ENCODE measurements at places on chromosomes 7 and 10. TPM values are rescaled to one million over a fixed set of nuclear protein-coding genes. Genes with fewer than 3 reads are reported as not detected.

DNA sequence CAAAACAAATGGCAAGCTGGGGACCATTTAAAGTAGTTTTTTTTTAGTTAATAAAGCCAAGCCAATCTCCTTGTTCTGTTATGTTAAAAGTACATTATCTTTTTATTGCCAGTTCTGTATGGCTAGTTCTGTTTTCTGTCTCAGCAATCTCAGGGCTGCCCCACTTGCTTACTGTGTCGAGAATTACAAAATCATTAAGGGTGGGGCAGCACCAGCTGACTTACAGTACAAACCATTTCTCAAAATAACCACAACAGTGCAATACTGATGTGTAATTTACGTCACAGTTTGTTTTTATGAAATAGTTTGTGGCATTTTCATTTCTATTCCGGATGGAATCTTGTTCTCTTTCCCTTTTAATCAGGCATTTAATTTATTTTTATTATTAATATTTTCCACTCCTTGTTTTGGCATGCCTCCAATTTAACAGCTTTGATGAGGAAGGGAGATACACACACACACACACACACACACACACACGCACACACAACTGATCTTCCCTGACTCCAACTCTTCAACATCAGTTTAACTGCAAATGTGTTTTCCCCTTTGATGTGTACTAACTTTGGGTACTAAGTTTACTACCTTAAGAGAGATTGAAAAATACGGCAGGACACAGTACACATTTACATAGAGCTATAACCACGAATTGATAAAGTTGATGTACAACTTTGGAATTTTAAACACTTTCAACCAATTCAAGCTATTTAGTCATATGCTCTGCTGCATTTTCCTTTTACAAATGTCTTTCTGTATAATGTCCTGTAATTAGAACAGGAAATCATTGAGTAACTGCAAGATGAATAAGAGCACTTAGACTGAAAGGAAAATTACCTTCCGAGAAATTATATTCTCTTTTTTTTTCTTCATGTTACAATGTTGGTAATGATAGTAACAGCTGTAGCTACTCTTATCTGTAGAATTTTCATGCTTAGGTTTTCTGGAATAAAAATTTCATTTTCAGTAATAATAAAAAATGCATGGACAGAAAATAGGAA is 91.5 kb downstream of the ARID5B start:
- DNase-seq, result no peak

- no peak for DNase-seq
Measured at GRCh38 chr7:51102828-51103227, 213.8 kb downstream of the COBL start.

GRCh38 chr7:41785265-41785664 is 82.4 kb upstream of the INHBA start:
- DNase-seq, result no peak

GRCh38 chr7:116167177-116167576 is 43.2 kb upstream of the TES start:
- no peak for DNase-seq

- DNase-seq, result no peak
Measured at GRCh38 chr10:117226813-117227451, 14.0 kb upstream of the SLC18A2 start.

- no peak for DNase-seq
Measured at GRCh38 chr7:77416621-77417371, 647 bp upstream of the GSAP start.

GRCh38 chr7:36188906-36189305 is 35.9 kb downstream of the EEPD1 start:
- no peak for DNase-seq

- DNase-seq, result no peak
Measured at GRCh38 chr7:155422599-155423336, 35.2 kb upstream of the EN2 start.

DNA sequence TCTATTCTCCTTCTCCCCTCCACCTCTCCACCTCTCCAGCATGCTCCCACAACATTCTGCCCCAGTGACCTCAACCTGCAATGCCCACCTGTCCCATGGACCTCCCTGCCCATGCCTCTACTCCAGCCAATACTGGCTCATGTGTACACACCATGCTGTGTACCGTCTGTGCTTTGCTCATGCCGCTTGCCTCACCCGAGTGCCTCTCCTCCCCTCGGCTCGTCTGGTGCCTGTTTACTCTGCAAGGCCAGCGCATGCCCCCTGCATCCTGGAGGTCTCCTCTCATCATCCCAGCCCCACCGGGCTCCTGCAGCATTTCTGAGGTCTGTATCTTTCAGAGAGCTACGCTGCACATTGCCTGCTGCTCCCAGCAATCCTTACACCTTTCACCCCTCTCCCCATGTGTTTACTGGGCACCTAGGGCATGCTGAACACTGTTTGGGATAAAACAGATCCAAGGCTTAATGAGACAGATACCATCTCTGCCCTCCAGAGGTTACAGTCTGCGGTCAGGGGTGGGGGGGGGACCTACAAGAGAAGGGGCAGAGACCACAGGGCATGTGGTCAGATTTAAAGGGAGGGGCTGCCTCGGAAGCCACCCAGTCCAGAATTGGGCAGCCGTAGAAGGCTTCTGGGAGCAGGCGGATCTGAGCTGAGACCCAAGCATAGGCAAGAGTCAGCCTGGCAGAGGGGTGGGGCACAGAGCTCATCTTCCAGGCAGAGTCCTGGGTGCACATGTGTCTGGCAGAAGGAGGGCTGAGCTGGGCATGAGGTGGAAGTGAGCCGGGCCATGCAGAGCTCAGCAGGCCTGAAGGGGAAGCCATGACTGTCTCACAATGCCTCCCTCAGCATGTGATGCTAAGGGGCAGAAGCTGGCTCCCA is 29.6 kb upstream of the PSAP start:
- DNase-seq, result no peak

- DNase-seq, result no peak
Measured at GRCh38 chr10:2529945-2530344, 537.4 kb upstream of the PFKP start.

DNA sequence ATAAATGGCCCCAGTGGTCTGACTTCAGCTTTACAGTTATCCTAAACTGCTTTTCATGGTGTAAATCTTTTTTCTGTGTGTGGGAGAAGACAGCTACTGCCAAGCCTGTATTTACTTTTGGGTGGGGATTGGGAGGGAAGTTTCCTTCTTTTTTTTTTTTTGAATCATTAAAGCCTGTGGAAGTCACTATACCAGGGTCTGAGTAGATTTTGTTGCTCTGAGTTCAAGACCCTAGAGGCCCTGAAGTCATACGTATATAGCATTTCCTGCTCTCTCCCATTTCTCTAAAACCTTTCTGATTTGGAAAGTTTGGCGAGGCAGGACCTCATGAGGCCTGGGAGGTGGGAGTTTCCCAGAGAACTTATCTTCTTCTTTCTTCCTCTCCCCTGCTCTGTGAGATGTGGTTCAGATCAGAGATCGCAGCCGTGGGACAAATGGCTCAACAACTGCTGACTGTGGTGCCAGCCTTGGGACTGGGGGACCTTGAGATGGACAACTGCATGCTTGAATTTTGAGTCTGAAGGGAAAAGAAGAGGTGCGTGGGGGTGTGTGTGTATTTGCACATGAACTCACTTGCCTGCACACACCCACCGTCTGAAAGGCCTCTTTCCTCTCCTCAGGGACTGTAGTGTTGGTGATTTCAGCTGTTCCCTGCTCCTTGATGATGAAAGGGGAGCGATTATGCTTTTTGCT is 18.1 kb downstream of the LRMDA start:
- no peak for DNase-seq

DNA sequence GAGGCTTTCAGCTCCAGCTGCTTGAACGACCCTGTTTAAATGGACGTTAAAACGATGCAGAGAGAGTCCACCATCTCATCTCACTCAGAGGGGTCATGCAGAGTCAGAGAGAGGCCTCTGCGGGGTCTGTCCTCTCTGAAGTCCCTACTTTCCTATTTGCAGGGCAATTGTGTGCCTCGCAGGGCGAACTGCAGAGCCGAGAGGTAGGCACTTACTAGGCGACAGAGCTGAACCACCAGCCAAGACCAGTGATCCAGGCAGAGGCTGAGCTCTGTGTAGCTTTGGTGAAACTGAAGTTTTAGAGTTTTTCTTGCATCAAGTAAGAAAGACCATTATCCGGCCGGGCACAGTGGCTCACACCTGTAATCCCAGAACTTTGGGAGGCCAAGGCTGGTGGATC is 64.1 kb upstream of the CUX1 start:
- DNase-seq, result no peak

DNA sequence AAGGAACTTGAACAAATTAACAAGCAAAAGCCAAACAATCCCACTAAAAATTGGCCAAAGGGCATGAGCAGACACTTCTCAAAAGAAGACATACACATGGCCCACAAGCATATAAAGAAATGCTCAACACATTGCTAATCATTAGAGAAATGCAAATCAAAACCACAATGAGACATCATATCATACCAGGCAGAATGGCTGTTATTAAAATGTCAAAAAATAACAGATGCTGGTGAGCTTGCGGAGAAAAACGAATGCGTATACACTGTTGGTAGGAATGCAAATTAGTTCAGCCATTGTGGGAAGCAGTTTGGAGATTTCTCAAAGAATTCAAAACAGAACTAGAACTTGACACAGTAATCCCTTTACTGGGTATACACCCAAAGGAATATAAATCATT is 311.7 kb upstream of the HPS1 start:
- DNase-seq, result no peak

DNA sequence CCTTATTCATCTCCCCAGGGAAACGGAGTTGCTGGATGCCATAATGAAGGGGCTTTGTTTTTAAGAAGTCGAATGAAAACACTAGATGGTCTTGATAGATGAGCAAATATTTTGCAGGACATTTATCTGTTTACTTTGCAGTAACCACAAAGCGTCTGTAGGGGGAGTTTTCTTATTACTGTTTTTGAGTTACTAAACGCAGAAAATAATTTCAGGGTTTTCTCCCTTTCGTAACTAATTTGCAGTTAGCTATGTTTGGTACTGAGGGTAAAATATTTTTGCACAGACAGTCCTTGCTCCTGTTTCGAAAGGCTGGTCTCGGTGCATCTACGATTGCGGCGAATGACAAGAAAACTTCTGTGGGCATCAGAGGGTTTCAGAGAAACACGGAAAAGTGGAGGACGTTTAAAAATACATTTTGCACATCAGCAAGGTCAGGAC is 505.6 kb upstream of the MKI67 start:
- DNase-seq, result peak; percentile 61

DNA sequence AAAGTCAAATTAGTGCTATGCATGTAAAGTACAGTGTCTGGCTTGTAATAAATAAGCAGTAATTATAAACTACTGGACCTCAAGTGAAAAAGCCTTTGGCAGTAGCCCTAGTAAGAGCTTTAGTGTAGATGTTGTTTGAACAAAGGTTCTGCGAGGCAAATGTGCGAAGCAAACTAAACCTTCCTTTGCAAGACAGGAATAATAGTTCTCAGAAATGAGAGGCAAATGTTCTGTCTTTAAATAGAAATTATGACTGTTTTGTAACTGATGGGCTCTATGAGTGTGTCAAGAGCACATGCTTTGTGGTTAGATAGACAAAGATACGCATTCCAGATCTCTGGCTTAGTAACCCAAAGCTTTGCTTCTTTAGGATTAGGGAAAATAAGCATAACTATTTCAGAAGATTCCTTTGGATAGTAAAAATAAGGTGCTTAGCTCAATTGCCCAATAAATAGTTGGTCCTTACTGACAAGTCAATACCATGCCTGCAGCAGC is 169.2 kb upstream of the CDC14C start:
- no peak for DNase-seq

GRCh38 chr7:50308532-50309385 is 4.2 kb downstream of the IKZF1 start:
- DNase-seq, result no peak

- no peak for DNase-seq
Measured at GRCh38 chr10:2890093-2890492, 177.3 kb upstream of the PFKP start.

- no peak for DNase-seq
Measured at GRCh38 chr7:37448011-37448635, 541 bp downstream of the ELMO1 start.

- no peak for DNase-seq
Measured at GRCh38 chr10:61882621-61883370, 18.7 kb upstream of the ARID5B start.

DNA sequence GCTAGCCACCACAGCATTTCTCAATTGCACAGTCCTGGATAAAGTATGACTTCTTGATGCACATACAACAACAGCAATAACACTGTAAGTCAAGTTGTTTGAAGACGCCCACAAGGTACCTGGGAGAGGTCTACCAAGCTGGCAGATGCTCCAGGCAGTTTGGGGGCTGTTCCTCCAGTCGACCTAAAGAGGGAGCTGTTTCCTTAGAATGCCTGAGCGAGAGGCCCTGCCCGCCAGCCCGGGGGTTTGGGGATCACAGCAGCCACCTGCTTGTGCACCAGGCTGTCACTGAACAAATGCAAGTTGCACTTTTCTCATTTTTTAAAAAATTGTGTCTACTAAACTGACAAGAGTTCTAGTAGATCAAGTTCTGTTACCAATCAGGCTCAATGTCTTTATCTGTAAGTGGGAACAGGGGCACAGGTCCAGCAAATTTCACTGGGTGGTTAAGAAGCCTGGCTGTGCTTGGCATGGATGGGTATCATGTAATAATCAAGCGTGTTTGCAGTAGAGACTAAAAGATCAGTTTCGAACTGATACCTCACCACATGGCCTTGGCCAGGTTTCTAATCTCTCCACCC is 193.8 kb upstream of the ADO start:
- no peak for DNase-seq

DNA sequence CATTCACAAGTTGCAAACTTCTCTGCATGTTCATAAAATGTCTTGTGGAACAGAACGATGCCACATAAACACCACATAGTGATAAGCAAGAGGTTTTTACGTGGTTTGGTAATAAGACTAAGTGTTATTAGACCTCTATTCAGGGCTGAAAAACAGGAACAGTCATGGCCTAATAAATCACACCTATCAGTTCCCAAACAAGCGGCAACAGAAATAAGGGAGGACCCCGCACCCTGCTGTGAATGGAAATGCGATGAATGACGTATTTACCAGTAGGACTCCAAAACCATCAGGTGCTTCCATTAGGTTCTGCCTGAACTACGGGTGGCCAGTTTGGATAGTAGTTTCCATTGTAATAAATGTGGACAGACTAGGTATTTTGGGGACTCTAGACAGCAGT is 129.1 kb downstream of the TAX1BP1 start:
- DNase-seq, result no peak

DNA sequence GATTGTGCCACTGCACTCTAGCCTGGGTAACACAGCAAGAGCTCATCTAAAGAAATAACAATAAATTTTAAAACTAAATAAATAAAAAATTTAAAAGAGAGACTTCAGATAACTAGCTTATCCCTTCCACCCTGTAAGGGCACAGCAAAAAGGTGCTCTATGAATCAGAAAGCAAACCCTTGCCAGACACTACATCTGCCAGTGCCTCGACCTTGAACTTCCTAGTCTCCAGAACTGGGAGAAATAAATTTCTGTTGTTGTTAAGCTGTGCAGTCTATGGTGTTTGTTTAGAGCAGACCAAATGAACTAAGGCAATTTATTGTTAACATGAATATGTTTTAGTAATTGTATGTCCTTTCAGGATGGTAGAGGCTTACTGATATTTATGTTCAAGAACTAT is 174.9 kb upstream of the TRIM24 start:
- DNase-seq, result no peak

- no peak for DNase-seq
Measured at GRCh38 chr7:135188298-135188984, 17.9 kb upstream of the CYREN start.

C10orf105 gene
- polyA plus RNA-seq, result 0.06 TPM

GRID2IP gene
- 0.10 TPM for polyA plus RNA-seq

C10orf95 gene
- polyA plus RNA-seq, result not detected

EXOC6 gene
- 35.4 TPM for polyA plus RNA-seq

STRIP2 gene
- 9.2 TPM for polyA plus RNA-seq

ST8SIA6 gene
- polyA plus RNA-seq, result 1.3 TPM

CLRN3 gene
- not detected for polyA plus RNA-seq

VWC2 gene
- 0.09 TPM for polyA plus RNA-seq

NYAP1 gene
- polyA plus RNA-seq, result 1.8 TPM

TIAL1 gene
- 95.3 TPM for polyA plus RNA-seq
